ENCODE measurements at places on chromosomes 2 and 18.

GRCh38 chr2:182018218-182018617 is 32.6 kb downstream of the PPP1R1C start:
- no peak for DNase-seq

DNA sequence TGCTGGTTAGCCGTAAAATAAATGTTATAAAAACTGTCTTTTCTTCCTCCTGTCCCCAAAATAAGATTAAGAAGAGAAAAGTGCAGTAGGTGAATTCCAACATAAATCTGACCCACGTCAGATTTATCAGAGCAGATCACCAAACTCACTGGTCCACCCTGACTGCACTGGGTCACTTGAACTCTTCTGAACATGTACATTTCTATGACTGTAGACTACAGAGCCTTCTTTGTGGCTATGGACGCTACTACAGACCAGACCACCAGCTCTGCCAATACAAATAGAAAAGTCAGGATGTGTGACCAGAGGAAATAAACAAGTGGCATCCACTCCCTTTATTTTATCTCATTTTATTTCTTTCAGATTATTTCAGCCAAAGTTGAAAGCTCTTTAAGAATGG is 11.6 kb downstream of the DSG2 start:
- no peak for DNase-seq

- no peak for DNase-seq
Measured at GRCh38 chr2:117726747-117727146, 87.7 kb upstream of the DDX18 start.

GRCh38 chr2:233000886-233001750 is 11.9 kb downstream of the NGEF start:
- DNase-seq = no peak

DNA sequence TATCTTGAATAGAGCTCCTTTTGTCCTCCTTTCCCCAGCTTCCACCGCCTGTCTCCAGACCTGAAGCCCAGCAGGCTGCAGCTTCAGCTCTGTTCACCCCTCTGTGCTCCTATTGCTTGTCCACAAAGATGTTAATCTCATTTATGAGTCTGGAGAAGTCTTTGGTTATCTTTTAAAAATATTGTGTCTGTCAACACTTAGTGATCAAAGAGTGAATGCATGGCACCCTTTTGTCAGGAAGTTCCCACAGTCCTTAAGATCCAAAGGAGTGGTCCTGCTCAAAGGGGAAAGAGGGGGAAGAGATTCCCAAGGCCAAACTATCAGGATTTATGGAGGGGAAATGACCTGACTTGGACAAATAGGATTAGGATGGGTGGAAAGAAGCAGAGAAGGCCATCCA is 118.9 kb downstream of the ACAA2 start:
- no peak for DNase-seq

GRCh38 chr2:27638037-27638637 is 9.3 kb downstream of the GPN1 start:
- no peak for DNase-seq

DNA sequence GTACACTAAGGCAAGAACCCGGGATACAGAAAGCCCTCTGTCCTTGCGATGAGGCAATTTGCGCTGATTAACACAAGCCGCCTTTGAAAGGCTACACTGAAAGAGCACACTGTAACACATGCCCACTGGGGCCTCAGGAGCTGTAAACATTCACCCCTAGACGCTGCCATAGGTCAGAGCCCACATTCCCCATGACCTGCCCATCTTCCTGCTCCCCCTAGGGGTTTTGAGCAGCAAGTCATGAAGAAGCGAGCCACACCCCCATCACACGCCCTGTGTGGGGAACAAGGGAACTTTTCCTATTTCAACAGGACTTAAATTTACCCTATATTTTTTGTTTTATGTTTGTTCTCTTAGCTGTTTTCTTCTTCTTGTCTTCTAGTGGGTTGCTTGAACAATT is 47.8 kb upstream of the SLC4A10 start:
- DNase-seq = no peak

- no peak for DNase-seq
Measured at GRCh38 chr2:64679673-64680425, 26.1 kb upstream of the SERTAD2 start.

DNA sequence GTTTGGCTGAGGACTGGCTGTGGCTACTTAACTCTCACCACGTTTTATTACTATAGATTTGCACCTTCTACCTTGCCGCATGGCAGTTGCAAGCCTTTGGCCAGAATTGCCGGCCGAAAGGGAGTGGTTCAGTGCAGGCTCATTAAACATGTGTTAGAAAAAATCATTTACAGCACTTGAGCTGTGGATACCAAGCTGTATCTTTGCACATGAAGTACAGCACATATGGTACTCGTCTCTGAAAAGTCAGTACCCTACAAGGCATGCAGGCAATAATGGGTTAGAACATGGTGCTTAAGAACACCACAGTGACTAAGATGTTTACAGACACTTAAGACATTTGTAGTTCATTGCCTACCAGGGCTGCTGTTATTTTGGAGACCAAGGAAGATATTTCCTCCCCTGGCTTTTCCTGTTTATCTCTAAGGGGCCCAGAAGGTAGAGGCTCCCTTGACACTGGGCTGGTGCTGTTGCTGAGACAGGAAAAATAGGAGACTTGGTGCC is 103.1 kb downstream of the ZNF532 start:
- no peak for DNase-seq

DNA sequence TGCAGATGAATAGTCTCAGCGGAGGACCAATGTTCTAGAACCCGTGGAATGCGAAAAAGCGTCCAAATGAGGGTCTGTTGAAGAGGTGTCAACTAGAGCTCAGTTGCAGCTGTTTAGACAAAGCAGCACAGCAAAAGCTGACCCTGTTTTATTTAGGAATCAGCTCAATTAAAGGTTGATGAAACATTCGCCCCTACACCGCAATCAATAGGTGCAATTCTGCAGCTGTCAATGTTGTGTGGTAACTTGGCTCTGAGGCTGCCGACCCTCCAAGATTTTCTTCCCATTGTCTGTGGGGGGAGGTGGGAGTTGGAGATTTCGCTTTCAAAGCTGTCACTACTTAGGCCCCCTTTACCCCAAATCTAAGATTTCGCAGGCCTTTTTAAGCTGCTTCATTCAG is 330.0 kb downstream of the ETAA1 start:
- DNase-seq = no peak

- DNase-seq = no peak
Measured at GRCh38 chr2:237629188-237629534, 1.8 kb downstream of the LRRFIP1 start.

DNA sequence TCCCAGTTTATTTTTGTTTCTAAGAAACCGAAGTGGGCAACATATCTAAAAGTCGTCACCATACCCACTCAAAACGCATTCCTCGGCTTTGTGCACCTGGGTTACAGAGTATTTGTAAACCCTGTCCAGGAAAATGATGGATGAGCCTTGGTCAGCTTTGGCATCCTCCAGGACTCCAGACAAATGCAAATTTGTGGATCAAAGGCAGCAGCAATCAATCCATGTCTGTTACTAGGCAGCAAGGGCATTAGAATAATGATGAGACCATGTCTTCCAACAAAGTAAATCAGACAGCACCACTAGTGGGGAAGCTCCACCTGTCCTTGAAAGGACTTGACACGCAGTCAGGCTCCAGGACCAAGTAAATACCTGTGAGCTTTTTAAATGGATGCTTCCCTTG is 672.6 kb upstream of the GYPC start:
- DNase-seq = no peak

DNA sequence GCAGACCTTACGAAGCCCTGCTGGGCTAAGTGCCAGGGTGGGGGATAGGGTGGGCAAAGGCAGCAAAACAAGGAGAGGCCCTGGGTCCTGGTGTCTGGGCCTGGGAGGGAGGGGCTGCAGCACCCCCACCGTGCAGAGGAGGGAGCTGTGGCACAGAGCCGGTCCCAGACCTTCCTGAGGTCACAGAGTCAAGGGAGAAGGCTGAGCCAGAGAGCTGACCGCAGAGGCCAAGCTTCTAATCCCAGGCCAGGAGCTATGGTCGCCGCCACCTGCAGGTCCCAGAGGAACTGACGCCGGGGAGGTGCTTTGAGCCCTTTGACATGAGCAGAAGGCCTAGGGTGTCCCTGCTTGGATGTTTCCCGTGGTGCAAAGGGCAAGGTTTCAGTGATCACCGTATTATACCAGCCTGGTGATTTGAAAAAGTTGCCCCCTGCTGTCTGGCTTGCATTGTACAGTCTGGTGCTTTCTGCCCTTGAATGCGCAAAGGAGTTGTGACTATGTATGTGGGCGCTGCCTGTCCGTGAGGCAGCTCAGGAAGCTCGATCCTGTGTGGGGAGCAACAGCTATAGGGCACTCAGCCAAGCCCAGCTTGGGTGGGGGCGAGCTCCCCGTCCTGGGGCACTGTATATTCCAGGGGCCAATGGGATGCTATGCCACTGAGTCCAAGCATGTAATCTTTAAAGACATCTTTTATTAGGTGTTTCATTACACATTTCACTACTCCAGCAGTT is 44.3 kb downstream of the EDAR start:
- DNase-seq = no peak

DNA sequence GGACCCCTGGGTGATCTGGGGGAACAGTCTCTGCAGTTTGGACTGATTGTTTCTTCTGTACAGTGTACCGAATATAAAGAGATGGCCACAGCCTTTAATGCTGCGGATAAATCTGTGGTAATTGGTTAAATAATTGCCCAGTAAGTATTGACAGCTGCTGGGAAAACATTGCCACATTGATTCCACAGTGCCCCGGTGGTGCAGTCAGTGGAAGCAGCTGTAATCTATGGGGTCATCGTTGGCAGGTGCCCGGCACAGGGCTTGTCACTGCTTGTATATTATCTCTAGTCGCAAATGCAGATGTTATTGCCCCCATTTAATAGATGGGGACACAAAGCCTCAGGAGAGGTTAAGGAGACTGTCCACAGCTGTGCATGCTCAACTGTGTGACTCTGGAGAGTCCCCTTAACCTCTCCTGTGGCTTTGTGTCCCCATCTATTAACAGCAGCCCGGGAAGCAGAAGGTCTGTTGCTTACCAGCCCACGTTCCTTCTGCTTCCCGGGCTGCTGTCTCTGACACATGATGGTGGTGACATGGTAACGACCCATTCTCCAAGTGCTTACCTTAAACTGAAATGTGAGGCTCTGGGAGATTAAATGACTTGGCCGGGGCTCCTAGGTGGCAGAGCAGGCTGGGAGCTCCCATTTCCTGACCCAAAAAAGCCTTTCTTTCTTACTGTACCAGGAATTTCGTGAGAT is 76.9 kb downstream of the NCK2 start:
- DNase-seq = no peak

GRCh38 chr2:111157071-111157661 is 36.5 kb downstream of the BCL2L11 start:
- DNase-seq = no peak

GRCh38 chr18:56003720-56004088 is 415.7 kb upstream of the TCF4 start:
- DNase-seq = no peak

GRCh38 chr2:62706721-62707521 is 1.4 kb downstream of the EHBP1 start:
- DNase-seq = no peak

DNA sequence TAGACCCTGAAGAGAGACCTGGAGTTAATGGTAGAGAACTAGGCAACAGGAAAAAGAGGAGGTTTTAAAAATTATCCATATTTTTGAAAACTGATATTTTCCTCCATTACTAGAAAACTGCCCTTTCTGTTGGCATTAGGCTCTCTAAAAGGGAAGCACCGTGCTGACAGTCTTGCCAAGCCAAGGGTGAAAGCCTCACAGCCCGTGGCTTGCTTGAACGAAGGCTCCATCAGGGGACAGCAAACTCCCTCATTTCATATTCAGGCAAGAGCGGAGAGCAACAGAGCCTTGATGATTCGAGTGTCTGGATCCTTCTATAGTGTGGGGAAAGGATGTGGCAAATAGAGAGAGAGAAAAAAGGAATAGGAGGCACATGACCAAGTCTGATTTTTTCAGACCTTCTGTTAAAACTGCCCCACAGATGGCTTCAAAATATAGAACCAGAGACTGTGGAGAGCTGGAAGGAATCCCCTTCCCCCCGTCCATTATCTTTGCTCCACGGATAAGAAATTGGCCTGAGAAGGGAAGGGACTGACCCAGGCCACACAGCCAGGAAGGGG is 67.0 kb downstream of the CACNB4 start:
- no peak for DNase-seq

GRCh38 chr18:76405681-76406356 is 89.2 kb downstream of the ZNF516 start:
- no peak for DNase-seq

- no peak for DNase-seq
Measured at GRCh38 chr2:56531668-56532420, 348.1 kb downstream of the CCDC85A start.

GRCh38 chr2:239394978-239395377 is 5.8 kb downstream of the HDAC4 start:
- no peak for DNase-seq

- no peak for DNase-seq
Measured at GRCh38 chr2:146037334-146037870, 1517.5 kb upstream of the ZEB2 start.

DNA sequence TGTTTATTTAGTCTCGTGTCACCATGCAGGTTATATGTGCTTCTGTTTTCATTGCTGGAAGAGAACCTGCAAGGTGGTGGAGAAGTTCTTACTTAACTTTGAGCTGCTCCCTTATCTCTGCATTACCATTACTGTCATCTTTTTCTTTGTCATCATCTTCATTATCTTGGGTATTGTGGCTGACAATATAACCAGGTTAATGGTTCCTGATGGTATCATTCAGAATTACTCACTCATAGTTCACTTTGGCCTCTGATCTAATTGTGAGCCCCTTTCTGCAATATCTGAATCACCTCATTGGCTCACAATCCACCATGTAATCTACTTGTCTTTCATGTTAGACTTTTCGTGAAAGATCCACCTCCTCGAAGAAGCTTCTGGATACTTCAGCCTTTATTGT is 5.0 kb downstream of the CD28 start:
- DNase-seq = no peak

DNA sequence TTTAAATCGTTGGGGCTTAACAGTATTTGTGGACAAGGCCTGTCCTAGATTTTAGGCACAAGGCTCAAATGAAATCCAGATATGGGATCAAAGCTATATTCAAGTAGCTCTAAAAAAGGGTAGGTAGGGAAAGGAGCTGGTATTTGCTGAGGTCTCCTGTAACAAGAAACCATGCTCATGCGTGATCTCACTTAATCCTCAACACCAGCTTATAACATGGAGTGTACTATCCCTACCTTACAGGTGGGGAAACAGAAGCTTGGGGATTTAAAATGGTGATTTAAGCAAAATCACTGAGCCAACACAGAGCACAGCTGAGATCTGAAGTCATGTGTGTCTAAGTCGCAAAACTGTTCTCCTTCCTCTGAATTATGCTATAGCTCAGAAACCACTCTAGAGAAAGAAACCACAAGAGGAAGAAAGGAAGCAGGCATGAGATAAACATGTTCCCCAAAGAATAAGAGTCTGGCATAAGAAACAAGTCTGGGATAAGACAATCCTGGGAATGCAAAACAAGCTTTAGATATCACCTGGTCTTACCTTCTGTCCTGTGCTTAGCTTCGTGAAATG is 43.1 kb downstream of the CYRIA start:
- no peak for DNase-seq

GRCh38 chr18:2448565-2449151 is 122.6 kb downstream of the METTL4 start:
- DNase-seq = no peak

GRCh38 chr2:136238286-136239078 is 120.5 kb upstream of the CXCR4 start:
- no peak for DNase-seq

GRCh38 chr2:60998628-60999545 is 18.6 kb upstream of the PEX13 start:
- no peak for DNase-seq

GRCh38 chr2:139825726-139826125 is 1045.5 kb upstream of the NXPH2 start:
- DNase-seq = no peak
